GM10248 (cell line): ENCODE measurements at places on chromosomes 5 and 9.

DNA sequence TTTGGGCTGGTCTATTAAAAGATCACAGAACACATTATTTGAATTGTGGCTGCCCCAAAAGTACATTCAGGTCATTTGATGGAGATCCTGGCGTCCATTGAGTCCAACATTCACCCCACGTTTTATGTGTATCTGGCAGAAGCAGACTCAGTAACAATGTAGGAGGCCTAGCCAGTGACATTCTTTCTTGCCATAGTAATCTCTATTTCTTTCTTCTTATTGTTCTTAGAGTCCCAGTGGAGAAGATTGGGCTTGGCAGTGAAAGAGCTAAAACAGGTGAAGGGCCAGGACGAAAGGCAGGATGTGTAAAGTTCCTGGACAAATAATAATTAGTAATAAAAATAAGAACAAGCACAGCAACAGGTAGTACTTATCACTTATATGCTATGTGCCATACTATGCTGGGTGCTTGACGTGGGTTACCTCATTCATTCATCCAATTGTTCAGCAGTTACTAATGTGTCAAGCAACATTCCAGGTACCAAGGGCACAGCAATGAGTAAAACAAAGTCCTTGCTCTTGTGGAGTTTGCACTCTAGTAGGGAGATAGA is 12.6 kb upstream of the ANKH start:
- DNase-seq = no peak

DNA sequence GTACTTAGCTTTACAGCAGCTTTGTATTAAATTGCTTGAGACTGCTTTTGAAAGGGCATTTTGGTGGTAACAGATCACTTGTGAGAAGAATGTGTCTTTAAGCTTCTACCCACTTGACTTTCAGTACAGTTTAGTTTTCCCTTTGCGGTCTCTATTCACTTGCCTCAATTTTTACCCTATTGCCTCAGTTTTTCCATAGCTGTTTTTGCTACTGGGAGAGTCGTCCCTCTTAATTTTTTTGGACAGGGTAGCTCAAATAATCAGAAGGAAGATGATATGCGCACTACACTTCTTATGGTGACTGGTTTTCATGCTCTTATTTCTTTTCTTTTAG is 18.8 kb downstream of the UGCG start:
- no peak for DNase-seq

DNA sequence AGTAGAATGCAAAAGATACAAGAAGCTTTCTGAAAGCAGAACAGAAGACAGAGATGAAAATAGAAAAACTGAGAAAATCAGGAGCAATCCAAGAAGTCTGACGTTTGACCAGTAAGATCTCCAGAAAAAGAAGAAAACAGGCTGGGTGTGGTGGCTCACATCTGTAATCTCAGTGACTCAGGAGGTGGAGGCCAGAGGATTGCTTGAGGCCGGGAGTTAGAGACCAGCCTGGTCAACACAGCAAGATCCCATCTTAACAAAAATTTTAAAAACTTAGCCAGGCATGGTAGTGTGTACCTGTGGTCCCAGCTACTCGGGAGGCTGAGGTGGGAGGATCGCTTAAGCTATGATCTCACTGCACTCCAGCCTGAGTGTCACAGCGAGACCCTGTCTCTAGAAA is 15.9 kb downstream of the RETREG1 start:
- no peak for DNase-seq

- DNase-seq = no peak
Observed at GRCh38 chr9:109908459-109909390, 128.7 kb downstream of the PALM2AKAP2 start.

DNA sequence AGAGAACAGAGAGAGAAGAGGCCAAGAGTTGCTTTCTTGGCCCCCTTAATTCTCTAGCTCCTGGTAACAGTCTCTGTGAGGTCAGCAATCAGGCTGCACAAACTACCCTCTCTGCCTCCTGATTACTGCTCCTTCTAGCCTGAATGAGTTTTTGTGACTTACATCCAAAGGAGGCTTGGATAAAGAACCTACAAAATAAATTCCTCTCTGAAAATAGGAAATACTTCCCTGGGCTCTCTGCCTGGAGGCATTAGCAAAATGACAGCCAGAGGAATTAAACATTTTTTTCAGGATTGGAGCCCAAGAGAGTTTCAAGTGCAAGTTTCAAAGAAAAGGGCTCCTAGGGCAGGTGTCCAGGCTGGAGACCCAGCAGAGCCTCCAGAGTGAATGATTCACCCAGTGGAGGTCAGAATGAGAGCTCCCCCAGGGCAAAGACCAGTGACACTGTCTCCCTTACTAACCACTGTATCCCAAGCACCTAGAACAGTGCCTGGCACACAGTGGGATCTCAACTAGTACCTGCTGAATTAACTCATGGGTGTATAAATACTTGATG is 162.5 kb downstream of the SPOCK1 start:
- no peak for DNase-seq
